ENCODE measurements at places on chromosomes 12 and 14. TPM values are rescaled to one million over a fixed set of nuclear protein-coding genes. Genes with fewer than 3 reads are reported as not detected.

DNA sequence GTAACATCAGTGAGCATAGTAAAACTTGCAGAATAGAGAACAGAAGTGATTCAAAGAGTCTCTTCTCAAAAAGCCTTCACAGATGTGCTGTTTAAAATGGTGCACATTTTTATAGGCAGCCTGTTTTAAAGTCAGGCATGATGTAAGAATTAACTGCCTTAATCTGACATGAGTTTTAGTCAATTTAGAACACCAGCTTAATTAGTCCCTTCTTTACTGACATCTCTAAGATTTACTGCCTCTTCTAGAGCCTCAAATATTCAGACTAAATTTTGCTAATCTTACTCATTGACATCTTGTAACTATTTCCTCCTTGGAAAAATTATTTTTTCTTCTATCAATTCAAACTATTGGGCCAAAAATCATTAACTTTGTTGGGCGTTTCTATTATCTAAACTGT lies 782.5 kb downstream of the C12orf50 start:
- DNase-seq, result no peak

DNA sequence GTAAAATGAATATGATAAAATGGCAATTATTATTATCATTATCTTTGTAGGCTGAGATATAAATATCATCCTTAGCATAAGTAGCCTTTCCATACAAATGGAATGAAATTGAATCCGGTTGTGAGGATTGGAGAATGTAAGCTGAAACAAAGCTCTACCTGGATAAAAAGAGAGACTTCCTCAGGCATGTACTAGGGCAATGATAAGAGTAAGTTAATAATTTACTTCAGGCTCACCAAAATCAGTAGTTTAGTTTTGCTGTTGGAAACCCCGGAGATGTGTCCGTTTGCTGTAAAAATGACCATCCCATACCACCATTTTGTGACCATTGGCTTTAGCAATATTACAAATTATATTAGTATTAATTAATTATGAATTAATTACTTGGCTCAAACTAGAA lies 96.3 kb downstream of the C12orf75 start:
- DNase-seq, result no peak

- DNase-seq, result no peak
Observed at GRCh38 chr12:57584690-57585089, 6.3 kb upstream of the PIP4K2C start.

DNA sequence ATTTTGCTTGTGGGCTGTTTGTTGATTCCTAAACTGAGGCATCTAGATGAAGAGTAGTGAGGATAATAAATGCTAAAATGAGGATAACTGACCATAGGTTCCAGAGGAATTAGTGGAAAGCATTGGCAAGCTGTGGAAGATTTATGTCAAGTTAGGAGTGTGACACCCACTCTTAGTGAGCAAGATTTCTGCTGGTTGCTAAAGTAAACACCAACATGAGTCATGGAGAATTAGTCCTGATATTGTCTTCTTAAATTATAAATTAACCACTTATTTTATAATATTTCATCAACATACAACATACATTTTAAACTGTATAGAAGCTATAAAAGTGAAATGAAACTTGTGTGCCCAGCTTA lies 328.2 kb downstream of the RPL10L start:
- DNase-seq, result no peak

DNA sequence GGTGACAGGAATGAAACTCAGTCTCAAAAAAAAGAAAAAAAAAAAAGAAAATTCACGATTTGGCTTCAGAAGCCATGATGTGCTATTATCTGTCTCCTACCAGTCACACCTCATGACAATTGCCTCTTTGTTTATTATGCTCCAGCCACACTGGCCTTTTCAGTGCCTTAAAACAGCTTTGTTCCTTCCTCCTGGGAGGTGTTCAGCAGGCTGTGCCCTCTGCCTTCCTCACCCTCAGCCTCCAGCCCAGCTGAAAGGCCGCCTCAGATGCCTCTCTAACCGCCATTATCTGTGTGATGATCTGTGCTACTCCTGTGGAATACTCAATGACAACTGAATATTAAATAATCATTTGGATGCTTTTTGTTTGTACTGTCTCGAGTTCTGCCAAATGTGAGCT lies 8.6 kb upstream of the ARPC3 start:
- no peak for DNase-seq

DNA sequence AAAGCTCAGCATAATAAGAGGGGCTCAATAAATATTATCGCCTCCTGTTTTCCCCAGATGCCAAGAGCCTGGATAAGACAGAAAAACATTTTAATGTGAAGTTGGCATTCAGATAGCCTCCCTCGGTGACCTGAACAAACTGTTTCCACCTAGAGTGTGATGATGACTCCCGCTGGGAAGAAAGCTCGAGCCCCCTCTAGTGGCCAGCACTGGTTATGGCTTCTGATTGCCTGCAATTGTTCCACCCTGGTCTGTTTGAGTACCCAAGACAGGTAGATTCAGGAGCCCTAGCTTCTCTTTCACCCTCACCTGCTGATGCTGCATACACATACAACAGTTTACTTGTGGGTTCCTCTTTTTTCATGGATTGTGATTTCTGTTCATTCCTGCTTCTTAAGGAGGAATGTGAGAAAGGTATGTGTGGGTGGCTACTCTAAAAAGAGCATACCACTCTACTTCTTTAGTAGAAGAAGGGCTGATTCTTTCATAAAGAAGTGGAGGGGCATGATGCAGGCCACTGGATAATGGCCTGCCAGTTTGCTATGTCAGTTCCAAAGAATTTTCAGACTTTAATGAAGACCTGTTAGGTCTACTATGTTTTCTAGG lies 6.4 kb downstream of the ERG28 start:
- peak; percentile 80 for DNase-seq

DNA sequence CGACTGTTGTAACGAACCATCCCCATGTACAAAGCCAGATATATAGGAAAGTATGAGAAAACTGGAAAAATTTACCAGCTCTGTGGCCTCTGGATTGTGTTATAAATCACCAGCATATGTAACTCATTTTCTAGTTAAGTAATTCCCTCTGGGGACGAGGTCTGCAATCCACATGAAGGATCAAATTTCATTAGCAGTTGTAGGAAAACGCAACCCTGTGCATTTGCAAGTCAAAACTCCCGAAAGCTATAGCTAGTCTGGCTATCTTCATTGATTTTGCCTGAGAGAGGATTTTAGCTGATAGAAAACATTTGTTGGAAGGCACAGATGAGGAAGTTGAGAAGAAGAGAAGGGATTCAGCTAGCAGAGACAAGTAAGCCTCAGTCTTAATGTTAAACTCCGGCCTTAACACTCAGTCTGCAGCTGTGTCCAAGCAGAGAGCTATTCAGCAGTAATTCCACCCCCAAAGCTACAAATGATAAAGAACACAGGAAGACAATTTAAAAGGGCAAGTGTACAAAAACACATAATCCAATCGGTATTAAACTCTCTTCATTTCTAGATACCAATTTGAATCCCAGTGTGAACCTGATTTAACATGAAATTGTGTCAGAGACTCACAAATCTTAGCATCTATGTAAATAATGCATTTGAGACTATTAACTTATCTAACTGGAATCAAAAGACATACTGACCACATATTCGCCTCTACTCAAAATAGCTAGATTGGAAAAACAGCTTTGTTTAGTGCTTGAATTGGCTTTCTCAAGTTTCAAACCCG lies 54.2 kb upstream of the CERS5 start:
- DNase-seq, result peak; percentile 46

DNA sequence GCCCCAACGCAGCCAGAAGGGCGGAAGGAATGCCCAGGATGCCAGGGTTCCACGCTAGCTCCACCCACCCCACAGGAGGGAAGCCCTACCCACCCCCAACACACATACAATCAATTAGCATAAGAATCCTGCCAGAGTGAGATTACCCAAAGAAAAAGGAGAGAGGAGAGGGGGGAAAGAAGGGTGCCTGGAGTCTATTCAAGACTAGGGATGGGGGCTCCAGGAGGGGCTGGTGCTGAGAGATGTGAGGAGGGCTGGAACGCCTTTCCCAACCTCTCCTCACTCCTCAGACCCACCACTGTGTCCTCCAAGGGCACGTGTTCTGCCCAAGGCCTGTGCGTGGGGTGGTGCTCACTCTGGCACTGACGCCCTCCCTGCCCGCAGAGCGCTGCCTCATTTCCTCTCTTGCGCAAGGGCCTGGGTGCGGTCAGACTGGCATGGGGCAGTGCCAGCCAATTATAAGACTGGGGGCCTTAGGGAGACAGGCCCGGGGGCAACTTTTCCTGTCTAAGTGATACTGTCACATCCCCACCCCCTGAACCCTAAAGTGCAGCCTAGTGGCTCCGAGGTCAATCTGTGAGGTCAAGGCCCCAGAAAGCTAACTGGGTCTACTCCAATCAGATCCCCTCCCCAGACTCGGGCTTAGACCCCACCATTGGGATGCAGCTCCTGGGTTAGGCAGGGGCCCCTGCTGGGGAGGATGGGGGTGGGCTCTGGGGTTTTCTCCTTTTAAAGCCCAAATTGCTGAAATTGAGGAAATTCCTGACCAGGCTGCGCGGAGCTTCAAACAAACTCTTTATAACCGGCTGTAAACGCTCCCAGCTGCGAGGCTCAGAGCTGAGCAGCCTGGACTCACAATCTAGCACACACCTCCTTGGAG lies 10.2 kb upstream of the ITGB7 start:
- peak; percentile 94 for DNase-seq

The SETD1B gene
- 4.6 TPM for total RNA-seq

The KRT6C gene
- not detected for total RNA-seq

The CBLN3 gene
- 1.5 TPM for total RNA-seq

The HNF1A gene
- not detected for total RNA-seq

The ADAM21 gene
- not detected for total RNA-seq

The GNG2 gene
- total RNA-seq, result 5.9 TPM

The RIN3 gene
- 0.76 TPM for total RNA-seq

The HRK gene
- total RNA-seq, result 0.33 TPM

All from H7 (cell line).